Daoy (cell line): ENCODE measurements at places on chromosomes 3 and 15.

- DNase-seq, result peak; percentile 74
Observed at GRCh38 chr3:126212620-126213378, 32.4 kb upstream of the ALDH1L1 start.

DNA sequence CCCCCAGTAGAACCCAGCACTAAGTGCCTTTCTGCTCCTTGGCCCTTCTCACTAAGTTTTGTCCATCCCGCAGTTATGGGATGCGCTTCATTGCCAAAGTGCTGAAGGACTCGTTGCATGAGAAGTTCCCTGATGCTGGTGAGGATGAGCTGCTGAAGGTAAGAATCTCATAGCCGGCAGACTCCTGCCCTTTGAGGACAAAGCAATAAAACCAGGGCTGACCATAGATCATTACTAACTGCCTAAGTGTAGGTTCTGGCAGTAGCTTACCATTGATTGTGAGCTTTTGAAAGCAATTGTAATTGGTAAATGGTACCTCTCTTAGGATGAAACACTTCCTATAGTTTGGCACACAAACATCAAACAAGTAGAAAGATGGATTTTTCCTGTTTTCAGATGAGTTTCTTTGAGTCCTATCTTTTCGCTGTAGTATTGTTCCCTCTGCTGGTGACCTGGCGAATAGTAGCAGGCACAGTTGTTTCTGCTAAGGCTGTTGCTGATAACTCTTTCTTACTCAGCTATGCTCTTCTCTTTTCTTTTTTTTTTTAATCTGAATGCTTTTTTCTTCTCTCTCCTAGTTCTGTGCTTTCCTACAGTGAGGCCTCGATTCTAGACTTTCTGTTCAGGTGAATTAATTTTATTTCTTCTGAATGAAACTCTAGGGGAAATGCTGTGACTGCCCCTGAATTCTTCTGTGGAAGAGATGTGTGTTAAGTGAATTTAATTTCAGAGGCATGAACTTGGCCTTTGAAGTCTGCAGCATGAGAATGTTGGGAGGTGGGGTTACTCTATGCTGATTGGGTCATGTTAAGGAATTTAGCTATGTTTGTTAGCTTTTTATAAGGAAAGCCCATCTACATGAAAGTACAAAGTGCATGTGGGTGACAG is 47.4 kb upstream of the CRTC3 start:
- DNase-seq, result peak; percentile 17

GRCh38 chr15:68644996-68645395 is 66.2 kb downstream of the CORO2B start:
- no peak for DNase-seq

DNA sequence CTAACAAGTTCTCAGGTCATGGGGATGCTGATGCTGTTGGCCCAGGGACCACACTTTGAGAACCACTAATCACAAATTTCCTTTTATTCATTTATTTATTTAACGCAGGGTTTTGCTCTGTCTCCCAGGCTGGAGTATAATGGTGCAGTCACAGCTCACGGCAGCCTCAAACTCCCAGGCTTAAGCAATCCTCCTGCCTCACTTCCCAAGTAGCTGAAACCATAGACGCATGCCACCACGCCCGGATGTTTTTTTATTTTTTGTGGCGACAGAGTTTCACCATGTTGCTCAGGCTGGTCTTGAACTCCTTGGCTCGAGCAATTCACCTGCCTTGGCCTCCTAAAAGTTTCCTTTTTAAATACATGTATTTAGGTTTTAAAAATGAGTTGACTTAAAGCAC is 20.7 kb upstream of the ISLR2 start:
- DNase-seq, result no peak

DNA sequence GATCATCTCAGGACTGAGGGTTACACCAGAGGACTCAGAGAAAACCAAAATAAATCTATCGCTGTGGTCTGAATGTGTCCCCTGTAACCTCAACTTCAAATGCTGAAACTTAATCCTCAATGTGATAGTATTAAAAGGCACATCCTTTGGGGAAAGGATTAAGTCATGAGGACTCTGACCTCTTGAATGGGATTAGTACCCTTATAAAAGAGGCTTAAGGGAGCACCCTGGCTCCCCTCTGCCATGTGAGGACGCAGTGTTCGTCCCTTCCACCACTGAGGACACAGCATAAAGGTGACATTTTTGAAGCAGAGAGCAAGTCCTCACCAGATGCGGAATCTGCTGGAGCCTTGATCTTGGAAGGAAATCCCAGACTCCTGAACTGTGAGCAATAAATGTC is 39.5 kb downstream of the SRPRB start:
- no peak for DNase-seq

GRCh38 chr3:139443186-139443585 is 33.1 kb downstream of the RBP2 start:
- DNase-seq, result no peak

DNA sequence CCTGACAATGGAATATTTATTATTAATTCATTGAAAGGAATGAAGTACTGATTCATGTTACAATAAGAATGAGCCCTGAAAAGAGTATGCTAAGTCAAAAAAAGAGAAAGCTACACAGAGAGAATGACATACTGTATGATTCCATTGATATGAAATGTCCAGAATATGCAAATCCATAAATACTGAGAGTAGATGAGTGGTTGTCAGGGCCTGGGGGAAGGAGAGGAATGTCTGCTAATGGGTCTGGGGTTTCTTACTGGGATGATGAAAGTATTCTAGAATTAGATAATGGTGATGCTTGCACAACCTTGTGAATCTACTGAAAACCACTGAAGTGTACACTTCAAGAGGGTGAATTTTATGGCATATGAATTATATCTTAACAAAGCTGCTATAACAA is 79.9 kb upstream of the HACD2 start:
- no peak for DNase-seq

GRCh38 chr3:178019645-178020044 is 516.6 kb upstream of the KCNMB2 start:
- DNase-seq, result no peak
